ENCODE measurements at places on chromosomes 12 and 14.

GRCh38 chr12:31019561-31019960 is 54.1 kb upstream of the DDX11 start:
- DNase-seq: no peak

DNA sequence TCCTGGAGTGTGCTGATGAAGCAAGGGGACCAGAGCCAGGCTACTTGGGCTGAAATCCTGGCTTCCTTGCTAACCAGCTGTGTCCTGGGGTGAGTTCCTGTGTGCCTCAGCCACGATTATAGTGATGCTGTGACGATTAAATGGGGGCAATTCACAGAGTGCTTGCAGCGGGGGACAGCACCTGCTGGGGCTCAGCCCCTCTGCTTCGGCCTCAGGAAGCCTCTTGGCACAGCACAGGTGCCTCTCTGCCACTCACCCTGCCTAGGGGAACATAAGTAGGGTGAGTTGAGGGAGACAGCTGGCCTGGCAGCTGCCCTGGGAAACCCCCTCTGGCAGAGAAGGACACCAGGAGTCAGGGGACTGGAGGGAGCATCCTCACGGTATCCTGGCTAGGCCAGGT is 9.4 kb downstream of the KRT80 start:
- DNase-seq: no peak

DNA sequence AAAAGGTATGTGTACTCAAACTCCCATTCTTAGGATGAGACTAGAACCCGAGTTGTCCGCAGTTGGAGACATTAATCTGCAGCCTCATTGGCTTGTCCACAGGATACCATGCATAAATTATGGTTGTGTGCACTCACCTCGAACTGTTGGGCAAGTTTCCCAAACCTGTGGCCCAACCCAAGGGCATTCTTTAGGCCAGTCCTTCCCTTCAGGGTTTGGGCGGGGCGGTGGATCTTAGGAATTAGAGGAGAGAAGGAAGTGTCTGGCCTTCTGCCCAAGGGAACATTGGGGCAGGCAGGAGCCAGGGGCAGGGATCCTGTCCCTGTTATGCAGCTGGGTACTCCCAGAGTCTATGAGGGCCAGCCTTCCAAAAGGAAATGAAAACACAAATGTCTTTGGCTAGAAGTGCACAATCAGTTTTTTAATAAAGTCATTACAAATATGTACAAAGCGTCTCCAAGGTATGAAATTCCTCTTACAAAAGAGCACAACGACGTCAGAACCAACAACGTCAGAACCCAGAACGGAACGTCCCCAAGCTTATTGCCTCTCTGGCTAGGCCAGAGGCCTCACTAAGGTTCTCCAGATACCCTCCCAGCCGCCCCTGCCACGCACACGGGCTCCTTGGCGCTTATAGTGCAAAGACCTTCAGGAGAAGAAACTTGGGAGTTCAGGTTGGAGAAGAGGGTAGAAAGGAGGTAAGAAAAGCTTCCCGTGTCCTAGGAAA is 25.3 kb downstream of the HRK start:
- DNase-seq: no peak

GRCh38 chr14:74984236-74985027 is 18.3 kb upstream of the EIF2B2 start:
- no peak for DNase-seq

- DNase-seq: no peak
These were observed 86.1 kb upstream of the ARHGAP5 start for GRCh38 chr14:31990926-31991572.

DNA sequence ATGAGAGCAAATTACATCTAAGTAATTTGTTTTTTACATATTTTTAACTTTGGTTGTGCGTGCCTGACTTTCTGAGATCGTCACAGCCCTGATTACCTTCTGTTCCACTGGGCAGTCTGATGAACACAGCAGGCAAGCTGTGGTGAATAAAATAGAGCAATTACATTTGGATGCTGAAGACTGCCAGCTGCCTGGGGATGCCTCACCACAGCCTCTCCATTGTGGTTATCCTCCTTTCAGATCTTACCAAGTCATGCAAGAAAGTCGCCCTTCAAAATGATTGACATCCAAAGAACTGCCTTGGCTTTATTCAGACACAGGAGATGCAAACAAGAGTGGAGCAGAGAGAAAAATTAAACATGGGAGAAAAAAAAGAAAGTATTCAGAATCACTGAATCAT is 456.6 kb upstream of the TMPO start:
- no peak for DNase-seq

GRCh38 chr12:43805149-43805859 is 813 bp downstream of the TWF1 start:
- DNase-seq: no peak

Measured in non-pigmented ciliary epithelial cell (primary cell).